ENCODE measurements at places on chromosomes 5 and 9.

DNA sequence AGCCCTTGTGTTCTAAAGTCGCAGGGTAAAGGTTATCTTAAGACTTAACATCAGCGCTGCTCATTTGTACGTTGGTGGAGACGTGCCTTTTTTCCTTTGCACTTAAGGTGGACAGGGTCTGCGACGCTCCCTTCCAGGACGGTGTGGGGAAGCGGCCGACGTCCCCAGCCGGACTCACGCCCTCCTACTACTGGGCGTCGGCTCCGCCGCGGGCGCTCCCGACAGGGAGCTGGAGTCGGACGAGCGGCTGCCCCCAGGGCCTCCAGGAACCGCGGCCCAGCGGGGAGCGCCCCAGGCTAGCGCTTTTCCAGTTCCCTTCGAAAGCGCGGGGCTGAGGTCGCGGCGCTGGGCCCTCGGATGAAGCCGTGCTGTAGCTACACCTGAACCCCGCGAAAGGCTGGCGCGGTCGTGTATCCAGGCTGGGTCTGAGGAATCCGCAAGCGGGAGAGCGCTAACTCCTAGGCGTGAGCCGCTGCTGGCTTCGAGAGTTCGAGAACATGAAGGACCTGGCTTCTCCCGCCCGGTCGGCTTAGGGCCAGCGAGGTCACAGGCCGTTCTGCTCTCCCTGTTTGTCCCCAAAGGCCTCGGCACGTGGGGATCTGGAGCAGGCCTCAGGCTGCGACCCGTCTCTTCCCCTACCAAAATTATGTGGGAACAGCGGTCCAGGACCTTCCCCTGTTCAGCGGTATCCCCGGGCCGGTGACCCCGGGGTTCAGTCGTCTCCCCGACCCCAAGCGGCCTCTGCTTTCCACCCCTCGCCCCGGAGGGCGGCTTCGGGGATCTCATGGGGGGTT lies 3.8 kb upstream of the DMRT3 start:
- no peak for DNase-seq

DNA sequence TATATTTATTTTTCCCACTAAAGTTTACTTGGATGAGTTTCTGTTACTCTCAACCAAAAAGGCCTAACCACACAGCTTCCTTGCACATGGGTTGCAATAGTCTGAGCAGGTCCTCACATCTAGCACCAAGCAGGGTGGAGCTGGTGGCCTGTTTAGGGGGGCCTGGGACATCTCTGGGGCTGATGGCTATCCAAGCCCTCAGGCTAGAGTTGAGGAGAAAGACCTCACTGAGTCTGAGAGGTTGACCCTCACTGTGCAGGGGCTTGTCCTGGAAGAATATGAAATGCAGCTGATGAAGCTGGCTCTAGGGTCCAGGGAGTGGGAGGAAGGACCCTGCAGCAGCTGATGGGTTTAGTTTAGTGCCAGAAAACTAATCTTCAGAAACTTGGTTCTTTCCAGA lies 217.1 kb upstream of the MVB12B start:
- no peak for DNase-seq

GRCh38 chr5:76836181-76836580 lies 13.6 kb upstream of the S100Z start:
- DNase-seq: no peak

DNA sequence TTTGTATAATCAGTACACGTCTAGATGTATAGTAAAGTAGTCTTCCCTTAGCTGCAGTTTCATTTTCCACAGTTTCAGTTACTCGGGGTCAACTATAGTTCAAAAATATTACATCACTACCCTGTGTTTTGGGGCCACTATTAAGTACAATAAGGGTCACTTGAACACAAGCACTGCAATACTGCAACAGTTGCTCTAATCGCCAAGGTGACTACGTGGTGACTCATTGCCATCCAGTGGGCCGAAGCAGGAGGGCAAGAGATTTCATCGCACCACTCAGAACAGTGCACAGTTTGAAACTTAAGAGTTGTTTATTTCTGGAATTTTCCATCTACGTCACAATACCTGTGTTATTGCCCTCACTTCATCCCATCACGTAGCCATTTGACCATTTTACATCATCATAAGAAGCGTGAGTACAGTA lies at the start of gene ARL14EPL:
ARL14EPL (plus strand) TSS at position 379 of the 424 bp plus-strand sequence. CDS start 18,994 bp downstream, outside the sequence.
- DNase-seq: peak; percentile 85

DNA sequence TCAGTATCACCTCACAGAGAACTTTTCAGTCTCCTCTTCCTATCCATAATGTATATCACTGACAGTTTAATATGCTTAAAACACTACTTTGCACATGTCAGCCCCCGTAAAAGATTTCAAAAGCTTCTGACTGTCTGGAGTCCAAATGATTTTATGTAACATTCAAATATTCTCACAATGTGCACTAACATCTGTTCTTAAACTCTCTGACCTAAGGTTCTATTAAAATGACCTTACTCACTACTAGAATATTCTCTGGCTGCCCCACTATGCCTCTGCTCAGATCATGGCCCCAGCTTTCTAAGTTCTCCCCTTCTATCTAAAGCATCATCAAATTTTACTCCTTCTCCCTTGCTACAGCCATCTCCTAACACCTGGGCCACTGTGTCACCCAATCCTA lies 52.5 kb downstream of the AP3B1 start:
- DNase-seq: no peak

DNA sequence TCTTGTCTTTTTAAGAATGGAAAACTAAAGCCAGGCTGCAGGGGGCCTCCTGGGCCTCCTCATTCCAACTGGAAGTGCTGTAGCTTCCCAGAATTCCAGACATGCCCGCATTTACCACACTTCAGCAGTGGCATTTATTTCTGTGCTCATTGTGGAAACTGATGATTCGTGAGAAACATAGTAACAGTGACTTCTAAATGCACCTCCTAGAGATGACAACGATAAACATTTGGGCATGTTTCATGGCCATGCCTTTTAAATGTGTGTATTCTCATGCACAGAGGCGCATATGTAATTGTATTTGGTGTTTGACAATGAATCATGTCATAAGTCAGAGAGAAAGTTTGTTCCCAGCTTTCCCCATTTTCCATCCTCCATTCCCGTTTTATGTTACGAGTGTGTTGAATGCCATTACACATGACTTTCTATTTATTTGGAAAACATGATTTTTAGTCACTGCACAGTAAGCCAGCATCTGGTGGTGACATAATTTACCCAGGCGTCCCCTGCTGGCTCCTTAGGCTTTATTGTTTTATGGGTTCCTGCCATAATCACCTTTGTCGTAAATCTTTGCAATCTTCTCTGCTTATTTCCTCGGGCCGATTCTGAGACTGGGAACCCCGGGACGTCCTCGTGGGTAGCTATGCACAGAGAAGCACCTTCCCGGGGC lies 68.8 kb upstream of the FCN2 start:
- DNase-seq: no peak

DNA sequence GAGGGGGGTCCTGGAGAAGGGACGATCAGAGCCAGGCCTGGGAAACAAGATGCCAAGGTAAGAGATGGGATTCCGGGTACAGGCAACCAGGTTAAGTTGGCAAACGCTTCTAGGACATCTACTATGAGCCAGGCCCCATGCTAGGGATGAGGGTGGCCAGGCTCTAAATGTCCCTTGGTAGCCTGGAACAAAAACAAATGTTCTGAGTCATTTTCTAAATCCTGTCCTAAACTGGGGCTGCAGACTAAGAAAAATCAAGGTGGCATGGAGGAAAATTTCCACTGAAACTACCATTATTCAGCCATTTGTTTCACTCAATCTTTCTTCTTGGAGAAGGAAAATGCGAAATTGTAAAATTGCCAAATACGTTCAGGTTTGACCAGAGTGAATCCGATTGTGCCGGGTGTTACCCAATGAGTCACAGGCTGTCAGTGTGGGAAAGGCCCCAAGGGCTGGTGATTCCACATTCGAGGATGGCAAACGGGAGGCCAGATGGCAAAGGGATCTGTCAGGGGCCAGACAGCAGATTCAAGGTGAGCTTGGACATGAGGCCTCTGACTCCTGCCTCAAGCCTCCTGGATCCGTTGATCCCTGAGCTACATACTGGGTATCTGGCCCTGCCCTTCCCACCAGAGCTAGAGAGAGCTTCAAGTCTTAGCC lies 57.6 kb downstream of the PAX5 start:
- DNase-seq: no peak

DNA sequence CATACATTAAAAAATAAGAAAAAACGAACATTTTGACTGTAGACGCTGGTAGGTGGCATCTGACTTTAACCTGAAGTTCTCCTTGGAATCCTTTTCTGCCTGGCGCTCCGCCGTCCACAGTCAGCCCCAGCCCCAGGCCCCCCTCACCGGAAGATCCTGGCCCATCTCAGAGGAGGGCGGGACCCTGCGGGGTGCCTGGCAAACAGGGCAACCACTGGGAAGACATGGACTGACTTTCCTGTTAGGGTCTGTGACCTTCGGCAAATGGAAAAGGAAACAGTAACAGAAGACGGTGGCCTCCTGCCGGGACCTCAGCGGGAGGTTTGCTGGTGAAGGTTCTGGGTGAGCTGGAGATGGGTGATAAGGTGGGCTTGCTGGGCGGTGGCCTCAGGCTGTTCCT lies 11.7 kb upstream of the EGR1 start:
- DNase-seq: no peak

DNA sequence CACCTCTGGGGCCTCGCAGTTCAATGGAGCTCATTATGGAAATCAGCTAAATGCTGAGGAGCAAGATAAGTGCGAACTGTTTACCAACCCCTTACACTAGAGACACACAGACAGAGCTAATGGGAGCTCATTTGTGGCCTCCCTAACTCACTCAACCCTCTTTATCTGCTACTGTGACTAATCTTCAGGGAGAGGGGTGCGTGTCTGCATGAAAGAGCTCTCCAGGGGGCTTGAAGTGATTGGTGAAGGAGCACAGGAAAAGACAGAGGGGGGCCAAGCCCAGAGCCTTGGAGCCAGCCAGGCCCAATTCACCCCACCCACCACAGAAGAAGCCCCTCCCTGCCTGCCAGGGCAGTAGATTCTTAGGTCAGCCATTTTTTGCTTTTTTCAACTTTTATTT lies 466.8 kb upstream of the BRINP1 start:
- DNase-seq: no peak

DNA sequence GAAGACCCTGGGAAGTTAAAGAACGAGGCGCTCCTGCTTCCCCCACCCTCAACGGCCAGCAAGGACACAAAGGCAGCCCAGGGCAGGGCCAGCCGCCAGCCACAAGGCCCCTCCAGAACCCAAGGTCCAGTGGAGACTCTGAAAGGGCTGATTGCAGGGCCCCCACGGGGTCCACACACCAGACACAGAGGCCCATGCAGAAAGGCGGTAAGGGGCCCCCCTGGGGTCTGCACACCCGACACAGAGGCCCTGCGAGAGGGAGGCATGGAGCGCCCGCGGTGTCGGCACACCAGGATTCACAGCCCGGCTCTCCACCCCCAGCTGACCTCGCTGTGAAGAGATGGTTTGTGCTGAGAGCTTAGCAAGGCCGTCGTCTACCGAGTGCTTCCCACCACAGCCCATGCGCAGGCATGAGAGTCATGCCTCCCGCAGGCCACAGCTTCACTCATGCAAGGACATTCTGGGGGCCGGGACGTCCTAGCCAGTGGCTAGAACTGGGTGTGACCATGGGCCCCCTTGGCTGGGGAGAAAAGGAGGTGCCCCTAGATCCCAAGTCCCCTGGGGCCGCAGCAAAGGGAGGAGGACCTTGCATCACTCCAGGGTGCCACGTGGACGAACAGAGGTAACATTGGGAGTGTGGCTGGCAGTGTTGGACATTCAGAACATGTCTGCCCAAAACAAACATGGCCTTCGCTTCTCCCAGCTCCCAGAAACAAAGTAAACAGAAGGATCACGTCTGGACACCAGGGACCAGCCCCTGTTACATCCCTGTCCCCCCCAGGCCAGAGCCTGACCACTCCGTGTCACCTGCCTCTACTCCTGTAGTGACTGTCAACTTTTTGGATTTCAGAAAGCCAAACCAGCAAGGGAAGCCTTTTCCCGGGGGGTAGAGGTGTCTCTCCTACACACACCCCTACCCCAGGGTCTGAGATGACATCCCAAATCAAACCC lies 9.8 kb downstream of the BRD3 start:
- no peak for DNase-seq

DNA sequence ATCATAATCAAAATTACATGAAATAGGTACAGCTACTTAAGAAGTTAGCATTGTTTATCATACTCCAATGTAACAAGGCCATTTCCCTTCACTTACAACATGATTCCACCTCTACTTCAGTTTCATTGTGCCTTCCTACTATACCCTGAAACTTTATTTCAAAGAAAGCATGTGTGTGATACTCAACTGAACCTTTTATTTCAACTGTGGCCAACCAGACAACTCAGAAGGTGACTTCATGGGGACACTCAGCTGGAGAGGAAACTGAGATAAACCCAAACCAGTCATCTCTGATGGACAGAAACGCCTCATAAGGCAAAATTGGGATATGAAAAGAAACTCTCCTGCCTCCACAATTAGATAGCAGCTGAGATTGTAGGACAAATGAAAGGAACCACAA lies 5.9 kb upstream of the TTC23L start:
- DNase-seq: no peak

DNA sequence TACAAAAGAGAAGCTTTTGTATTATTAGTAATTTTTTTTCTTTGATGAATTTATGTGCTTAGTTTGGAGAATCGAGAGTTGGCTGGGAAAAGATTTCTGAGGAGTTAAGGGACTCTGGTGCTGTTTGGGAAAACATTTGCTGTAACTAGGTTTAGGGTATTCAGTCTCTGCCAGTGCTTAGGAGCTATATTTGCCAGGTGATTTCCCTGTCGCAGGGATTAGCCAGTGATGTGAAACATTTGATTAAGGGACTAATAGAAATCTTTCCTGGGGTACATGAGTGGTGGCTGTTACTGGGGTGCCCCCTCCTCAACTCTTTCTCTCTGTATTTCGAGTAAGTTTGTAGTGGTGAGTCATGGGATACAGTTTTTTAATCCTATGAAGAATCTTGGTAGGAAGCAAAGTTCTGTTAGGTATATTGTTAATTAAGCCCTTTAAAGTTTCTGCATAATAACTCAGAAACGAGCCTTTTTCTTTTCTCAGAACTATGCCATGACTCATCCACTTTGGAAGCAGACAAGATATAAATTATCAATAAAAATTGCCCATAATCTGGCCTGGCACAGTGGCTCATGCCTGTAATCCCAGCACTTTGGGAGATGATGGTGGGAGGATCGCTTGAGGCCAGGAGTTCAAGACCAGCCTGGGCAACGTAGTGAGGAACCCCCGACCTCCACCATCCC lies 18.6 kb downstream of the RGMB start:
- no peak for DNase-seq

- DNase-seq: no peak
Measured at GRCh38 chr9:122087406-122088200, 5.5 kb downstream of the TTLL11 start.

DNA sequence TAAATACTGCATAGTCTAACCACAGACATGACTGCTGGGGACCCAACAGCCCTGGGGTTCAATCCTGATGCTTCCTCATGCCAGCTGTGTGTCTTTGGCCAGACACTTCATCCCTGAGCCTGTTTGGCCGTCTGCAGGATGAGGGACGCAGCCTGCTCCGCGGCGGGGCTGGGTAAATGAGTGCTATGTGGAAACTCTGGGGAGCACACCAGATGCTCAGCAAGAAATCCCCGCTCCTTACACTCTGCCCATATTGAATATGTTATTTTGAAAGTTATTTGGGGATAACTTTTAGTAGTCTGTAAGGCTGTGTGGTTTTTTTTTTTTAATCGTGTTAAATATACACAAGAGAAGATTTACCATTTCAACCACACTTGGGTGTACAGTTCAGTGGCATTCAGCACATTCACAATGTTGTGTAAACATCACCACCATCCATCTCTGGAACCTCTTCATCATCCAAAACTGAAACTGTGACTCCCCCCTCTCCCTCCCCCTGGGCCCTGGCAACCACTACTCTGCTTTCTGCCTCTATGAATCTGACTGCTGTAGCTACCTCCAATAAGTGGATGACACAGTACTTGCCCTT lies 42.7 kb downstream of the SH3PXD2B start:
- DNase-seq: peak; percentile 41

GRCh38 chr9:129489838-129490582 lies 130.9 kb downstream of the C9orf50 start:
- no peak for DNase-seq
